Activated T-cell treated with anti-CD3 and anti-CD28 coated beads for 48 hours (primary cell): ENCODE measurements at places on chromosomes 2 and 18.

DNA sequence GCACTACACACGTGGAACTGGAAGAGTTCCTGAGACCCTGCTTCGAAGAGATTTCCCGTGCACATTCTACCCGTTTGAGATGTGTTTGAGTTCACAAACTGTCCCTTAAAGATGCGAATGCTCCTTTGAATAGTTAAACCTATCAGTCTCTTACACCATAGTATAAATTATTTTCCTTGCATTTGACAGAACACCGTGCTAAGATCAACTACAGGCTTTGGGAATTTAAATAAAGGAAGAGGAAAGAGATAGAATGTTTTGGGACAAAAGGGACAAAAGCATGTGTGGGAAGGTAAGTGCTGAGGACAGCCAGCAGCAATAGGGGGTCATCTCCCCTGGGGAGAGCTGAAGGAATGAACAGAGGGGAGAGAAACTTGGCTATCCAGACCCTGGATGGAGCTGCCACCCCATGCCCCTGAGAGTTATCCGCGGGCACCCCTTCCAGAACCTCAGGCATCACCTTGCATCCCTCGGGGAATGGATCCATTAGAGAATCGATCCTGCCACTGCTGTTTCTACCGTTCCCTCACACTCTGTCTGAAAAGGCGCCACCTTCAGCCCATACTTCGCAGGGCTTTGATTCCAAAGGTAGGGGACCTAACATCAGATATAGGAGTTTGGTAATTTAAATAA, 888 bp upstream of the ADCY3 start:
- DNase-seq: peak; percentile 18

DNA sequence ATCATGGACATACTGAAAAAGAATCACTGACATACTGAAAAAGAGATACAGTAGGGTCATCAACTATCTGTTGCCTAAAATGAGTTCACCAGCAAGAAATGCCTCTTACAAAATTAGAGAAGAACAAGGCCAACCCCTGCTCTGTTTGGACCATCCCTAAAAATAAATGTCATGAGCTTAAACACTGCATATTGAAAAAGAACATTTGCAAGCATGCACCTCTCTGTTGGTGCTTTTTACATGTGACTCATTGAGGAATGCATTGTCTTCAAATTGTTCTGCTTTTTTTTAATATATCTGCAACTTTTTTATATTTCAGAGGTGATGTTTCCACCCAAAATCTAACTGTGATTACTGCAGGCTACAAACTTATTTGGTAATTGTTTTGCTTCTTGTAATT, 233.9 kb upstream of the LRATD1 start:
- no peak for DNase-seq

DNA sequence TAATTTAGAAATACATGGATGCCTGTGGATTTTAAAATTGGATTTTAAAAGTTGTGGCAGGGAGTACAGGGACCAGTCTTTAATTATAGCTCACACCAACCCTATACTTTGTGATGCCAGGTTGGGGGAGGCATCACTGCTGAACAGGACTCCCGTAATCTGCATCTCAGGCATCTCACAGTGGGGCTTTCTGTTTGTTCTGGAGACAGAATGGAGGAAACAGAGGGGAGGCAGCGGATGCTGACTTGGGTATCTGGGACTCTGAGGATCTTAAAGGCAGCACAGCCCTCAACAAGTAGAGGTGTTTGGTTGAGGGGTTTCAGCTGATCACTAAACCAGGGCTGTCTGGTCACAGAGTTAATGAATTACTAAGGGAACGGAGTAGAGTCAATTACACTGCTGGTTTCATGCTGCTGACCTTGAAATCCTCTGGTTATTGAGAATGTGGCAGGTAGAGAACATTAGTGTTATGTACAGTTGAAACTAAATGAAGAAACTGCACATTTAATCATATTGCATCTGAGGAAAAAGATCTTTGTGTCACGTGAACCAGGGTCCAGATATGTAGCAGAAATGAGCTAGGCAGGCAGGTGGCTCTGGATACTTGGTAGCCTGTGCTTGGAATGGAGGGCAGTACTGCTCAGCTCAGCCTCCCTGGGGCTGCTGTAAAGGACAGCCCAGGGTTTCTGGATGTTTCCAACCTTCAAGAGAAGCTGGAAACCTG, 40.3 kb downstream of the FHOD3 start:
- no peak for DNase-seq

DNA sequence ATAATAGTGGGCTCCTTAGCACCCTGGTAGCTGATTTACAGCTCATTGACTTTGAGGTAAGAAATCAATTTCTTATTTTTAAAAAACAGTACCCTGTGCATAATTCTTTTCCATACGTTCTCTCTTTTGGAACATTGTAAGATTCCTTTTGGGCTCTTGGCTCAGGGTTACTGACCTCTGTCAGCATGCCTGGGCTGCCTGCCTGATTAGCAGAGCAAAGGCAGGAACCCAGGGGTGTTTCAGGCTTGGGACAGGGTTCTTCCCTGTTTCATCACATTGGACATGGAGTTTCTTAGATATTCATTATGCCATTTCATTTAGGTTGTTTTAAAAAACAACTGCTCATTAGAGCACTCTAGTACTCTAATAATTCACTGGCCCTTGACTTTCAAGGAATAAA, 73.8 kb upstream of the ITM2C start:
- DNase-seq: no peak

DNA sequence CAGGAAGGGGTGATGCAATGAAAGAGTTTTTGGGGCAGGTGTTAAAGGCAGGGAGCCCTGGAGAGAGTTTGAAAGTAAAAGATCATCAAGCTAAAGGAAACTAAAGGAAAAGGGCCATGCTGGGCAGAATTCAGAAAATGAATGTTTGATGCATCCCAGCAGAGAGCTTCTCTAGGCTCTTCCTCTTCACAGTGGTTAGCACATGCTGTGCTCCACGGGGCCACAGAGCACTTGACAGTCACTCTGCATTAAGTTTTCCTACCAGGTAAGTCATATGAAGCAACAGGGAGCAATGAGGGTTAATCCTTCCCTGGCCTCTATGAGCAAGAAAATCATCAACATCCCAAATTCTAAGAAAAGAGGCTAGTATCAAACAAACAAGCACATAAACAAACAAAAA, 895.2 kb downstream of the TRIB2 start:
- no peak for DNase-seq

DNA sequence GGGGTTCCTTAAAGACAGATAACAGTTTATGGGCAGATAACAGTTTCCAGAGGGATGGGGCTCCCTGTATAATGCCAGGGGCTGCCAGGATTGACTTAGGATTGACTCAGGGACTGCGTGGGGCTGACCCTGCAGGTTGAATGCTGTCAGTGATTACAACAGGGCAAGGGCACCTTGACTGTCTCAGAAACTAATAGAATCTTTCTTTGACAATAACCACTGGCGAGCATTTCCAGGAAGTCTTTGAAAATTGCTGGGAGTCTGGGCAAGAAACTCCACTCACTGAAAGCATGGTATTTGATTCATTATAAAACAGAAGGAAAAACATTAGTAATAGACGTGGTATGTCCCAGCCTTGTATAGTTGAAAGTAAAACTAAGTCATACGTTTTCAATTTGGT, 101.0 kb downstream of the GPD2 start:
- no peak for DNase-seq

- DNase-seq: no peak
Measured at GRCh38 chr2:192286093-192286701, 91.5 kb upstream of the TMEFF2 start.

- no peak for DNase-seq
Measured at GRCh38 chr2:116754381-116755101, 1060.0 kb upstream of the DDX18 start.

GRCh38 chr2:172698041-172698863, 37.4 kb upstream of the RAPGEF4 start:
- no peak for DNase-seq

GRCh38 chr2:84393829-84394228, 65.3 kb downstream of the SUCLG1 start:
- no peak for DNase-seq

DNA sequence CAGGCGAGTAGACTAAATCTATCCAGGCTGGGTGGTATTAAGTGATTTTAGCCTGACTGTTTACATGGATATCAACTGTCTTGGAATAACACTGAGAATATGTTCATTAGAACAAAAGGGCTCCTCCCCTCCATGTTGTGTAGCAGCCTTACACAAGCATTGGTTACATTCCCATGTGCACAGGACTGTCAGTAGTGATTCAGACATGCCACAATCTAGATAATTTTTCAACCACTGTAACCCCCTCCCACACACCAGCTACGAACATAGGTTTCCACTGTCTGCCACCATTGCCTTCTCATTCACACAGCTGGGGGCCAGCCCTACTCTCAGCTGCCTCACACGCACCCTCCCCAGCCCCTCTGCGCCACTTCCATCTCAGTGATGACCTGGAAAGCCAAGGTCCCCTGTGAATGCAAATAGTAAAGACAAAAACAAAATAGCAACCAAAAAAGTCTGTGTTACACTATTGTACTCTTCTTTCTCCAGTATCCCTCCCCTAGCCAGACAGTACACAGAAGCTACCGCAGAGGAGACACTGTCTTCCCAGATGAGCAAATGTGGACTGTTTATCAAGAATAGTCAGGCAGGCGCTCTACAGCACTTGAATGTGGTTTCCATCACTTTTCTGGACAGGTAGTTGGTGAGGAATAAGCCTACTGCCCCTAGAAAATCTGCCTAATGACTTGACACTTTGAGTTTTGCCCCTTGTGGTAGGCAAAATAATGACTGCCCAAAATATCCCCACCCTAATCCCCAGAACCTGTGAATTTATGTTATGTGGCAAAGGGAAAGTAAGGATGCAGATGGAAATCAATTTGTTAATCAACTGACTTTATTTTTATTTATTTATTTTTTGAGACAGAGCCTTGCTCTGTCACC, 27.9 kb upstream of the TYMS start:
- no peak for DNase-seq

DNA sequence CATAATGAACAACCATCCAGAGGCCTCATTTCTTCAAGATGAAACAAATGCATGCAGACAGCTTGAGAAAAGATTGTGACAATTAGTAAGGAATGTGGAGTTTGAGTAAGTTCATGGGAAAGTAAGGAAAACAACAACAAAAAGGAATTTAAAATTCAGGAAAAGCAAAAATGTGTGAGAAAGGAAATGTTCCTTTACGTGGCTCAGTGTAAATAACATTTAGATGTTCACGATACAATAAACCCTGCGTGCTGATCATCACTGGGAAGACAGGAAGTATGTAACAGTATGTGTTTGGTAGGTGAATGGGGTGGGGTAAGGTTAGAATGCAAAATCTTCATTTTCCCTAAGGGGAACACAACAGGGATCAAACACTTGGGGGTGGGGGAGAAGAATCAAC, 72.7 kb downstream of the TRIP12 start:
- DNase-seq: no peak

- DNase-seq: no peak
Measured at GRCh38 chr2:80378-80777, 34.1 kb upstream of the FAM110C start.

DNA sequence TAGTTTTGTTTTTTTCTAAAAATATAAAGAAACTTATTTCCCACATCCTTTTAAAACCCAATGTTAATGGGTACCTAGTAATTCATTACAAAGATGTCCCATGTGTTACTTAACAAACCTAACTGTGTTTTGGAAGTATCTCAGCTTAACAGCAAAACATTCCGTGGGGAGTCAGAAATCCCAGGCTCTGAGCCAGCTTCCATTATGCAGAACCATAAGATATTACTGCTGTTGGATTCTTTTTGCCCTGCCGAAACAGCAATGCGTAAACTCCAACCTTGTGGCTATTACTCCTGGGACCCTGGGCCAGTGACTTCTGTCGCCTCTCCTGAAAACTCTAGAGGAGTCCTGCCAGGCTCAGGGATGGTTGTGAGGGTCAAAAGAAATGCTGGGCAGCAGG, 174.1 kb downstream of the UXS1 start:
- no peak for DNase-seq

GRCh38 chr2:201196003-201196402, 13.1 kb downstream of the CASP10 start:
- no peak for DNase-seq

DNA sequence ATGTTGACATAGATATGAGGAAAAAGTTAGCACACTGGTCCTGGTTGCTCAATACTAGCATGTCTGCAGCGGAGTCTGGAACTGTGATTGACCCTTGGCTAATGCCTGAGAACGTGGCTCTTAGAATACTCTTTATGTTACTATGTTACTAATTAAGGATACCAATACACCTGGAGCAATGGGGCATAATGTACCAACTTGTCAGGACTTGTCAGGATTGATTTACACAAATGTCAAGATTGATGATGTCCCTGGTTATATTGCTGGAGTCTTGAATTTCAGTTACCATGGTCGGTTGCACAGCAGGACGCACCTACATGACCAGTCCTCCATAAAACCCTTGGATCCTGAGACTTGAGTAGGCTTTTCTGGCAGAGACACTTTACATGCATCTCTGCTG, 810.9 kb downstream of the CPS1 start:
- no peak for DNase-seq

GRCh38 chr2:140457483-140457882, 1673.3 kb downstream of the LRP1B start:
- no peak for DNase-seq
